ENCODE measurements at places on chromosomes 2 and 18. TPM values are rescaled to one million over a fixed set of nuclear protein-coding genes. Genes with fewer than 3 reads are reported as not detected.

GRCh38 chr18:58102875-58103274 lies 58.8 kb downstream of the NEDD4L start:
- no peak for DNase-seq

GRCh38 chr2:119463136-119463535 lies 31.5 kb downstream of the TMEM37 start:
- no peak for DNase-seq

DNA sequence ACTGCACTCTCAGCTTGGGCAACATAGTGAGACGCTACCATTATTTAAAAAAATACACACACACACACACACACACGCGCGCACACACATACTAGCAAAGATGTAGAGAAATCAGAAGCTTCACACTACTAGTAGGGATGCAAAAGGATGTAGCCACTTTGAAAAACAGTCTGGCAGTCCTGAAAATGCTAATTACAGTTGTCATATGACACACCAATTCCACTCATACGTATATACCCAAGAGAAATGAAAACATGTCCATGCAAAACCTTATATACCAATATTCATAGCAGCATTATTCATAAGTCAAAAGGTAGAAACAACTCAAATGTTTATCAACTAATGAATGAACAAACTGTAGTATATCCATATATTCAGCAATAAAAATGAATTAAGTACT lies 90.3 kb downstream of the SLC25A12 start:
- no peak for DNase-seq

DNA sequence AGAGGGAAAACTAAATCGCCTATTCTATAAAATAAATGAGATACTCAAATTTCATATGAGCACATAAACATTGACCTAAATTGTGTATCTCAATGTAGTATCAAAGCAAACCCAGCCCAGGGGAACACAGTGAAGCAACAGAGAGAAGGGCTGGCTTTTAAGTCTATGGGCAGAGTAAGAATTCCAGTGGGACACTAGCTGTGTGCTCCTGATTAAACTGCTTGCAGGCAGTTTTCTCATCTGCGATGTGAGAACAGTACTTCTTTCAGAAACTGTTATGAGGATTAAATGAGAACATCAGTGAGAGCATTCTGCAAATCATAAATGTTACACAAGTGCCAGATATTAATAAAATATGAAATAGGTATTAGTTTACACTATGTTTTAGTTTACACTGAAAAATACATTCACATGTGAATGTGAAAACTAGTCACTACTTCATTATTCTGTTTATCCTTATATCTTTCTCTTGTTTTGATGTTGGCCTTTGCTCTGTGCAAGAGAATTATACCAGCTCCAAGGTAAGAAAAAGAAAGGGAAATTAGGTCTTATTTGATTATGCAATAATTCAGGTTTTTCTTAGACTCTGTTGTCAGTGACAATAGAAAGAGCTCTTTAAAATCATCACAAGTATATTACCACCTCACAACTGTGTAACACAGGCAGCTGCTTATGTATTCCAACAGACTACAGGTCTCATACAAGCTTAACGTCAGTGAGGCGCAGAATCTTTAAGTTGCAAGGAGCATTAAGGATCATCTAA lies 47.5 kb downstream of the GAREM1 start:
- no peak for DNase-seq

DNA sequence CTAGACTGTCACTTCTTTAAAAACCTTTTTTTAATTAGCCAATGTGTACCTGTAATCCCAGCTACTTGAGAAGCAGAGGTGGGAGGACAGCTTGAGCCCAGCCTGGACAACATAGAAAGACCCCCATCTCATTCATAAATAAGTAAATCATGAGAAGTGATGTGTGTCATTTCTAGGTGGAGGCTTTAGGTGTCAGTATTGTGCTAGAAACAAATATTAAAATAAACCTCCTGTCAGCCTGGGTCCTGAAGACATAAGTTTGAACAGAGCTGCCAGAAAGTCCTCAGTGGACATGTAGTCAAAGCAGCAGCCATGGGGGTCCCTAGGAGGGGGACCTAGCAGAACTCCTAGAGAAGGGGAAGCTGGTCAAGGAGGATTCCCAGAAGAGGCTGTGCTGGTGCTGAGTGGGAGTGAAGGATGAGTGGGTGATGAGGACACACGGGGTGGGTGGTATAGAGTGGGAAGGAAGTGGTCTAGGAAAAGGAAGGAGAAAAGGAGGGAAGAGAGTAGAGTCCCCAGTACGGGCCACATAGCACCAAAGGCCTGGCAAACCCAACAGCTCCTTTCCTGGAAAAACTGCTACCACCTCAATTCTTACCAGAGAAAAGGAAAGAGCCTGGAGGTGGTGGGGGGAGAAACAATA lies 316.6 kb upstream of the NCKAP5 start:
- DNase-seq: peak; percentile 13

DNA sequence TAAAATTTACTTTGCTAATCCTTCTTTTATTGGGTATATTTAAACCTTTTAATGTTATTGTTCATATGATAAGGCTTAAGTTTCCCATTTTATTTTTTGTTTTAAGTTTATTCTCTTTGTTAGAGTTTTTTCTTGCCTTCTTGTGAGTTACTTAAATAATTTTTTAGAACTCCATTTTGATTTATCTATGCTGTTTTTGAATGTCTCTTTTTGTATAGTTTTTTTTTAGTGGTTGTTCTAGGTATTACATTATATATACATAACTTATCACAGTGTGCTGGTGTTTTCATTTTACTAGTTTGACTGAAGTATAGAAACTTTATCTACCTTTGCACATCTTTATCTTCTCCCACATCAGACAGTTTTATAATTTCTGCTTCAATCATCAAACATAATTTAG lies 49.4 kb upstream of the TGFA start:
- DNase-seq: no peak

- no peak for DNase-seq
Measured at GRCh38 chr18:51654488-51655326, 457.2 kb upstream of the MEX3C start.

DNA sequence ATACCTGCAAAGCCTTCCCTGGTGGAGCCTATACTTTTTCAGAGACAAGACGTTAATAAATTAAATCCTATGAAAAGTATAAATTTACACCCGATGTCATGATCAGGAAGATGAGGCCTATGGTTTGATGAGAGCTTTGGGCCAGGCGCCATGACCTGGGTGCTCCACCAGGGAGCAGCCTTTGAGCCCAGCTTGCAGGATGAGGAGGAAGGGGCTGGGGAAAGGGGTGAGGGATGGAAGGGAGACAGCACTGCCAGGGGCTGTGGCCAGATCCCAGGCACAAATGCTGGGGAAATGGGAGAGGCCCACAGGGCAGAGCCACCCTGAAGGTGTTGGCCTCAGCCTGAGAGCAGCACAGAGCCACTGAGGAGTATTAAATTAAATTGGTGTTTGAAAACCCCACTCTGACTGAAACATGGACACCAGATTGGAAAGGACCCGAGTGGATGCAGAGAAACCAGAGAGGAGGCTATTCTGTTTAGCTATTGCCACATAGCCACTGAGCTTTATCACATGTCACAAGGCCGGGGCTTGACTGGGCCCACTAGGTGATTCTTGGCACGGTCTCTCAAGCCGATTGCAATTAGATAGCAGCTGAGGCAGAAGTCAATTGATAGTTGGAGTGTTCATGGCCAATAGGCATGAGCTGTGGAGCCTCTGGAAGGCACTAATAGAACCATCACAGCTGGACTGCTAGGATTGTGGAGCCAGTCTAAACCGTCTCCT lies 9.6 kb upstream of the FAHD2A start:
- DNase-seq: no peak

DNA sequence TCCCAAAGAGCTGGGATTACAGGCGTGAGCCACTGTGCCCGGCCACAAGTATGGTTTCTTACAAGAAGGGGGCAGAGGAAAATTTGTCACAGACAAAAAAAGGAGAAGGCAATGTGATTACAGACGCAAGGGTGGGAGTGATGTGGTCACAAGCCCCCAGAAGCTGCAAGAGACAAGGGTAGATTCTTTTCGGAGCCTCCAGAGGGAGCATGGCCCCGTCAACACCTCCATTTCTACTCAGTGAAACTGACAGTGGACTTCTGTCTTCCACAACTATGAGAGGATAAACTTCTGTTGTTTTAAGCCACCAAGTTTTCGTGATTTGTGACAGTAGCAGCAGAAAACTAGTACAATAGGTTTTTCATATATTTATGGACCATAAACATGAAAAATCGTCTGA lies 2.1 kb upstream of the TCF7L1 start:
- DNase-seq: no peak

POTEC gene
- total RNA-seq: not detected

CELF4 gene
- not detected for total RNA-seq

PRKCE gene
- total RNA-seq: 2.6 TPM

NETO1 gene
- 34.2 TPM for total RNA-seq
